ENCODE measurements at places on chromosomes 3 and 15.

- DNase-seq = no peak
Observed at GRCh38 chr3:46539443-46540005, 26.6 kb downstream of the LRRC2 start.

DNA sequence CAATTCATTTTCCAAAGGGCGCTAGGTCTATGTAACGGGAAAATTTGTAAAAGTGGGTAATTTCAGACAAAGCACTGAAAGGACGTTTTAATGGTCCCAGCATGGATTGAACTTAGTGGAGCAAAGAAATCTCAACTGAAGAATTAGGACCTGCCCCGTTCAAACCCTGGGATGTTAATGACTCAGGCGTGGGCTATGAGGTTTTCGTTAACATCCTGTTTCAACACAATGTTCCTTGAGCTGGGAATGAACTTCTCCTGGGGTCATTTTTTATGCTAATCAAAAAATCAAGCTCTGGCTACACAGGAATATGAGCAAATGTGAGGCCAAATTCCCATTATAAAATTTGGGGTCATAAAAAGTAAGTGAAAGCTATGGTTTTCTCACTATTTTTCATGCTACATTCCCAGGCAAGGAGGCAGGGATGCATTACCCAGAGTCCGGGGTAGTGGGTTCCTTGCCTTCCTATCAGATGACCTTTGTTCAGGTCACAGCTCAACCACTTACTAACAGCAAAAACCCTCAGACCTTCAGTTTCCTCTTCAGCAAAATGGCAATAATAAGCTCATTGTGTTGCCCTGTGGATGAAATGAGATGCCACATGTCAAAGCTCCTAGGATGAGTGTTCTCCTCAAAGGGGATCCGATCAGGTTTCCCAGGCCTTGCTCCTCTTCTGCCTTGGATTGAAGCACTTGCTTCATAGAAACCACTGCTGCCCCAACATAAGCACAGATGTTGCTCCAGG lies 271.4 kb downstream of the ARRDC4 start:
- DNase-seq = no peak

GRCh38 chr3:112335434-112335781 lies 2.5 kb downstream of the CD200 start:
- DNase-seq = no peak

DNA sequence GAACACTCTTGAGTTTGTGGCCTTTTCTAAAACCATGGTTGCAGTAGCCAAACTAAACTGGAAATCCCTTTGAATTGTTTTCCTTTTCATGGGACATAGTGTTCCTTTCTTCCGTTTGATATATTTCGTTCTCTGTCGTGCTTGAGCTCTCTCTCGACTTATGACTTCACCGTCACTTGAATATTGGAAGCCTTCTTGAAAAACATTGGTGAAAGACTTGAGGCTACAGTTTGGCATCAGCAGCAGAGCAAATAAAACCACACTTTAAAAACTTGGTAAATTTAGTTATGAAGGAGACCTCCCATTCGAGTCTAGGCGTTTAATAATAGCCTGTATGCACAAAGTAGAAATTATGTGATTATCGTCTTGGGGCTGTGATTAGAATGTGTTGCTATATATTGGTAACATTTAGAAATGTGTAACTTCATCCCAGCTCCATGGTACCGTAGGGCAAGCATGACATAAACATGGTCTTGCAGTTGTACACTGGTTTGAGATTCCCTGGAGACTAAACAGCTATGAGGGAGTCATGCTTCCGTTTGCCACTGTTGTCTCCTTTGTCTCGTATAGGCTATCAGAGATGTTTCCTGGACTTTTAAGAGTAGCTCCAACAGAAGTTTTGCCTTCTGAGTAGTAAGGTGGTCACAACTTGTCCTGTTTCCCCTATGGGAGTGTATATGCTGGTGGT lies 122.3 kb downstream of the PTPRG start:
- DNase-seq = no peak

GRCh38 chr3:188712248-188712924 lies 459.4 kb upstream of the TPRG1 start:
- DNase-seq = peak; percentile 51

GRCh38 chr3:46970391-46971091 lies 6.0 kb downstream of the CCDC12 start:
- no peak for DNase-seq

GRCh38 chr15:70017801-70018200 lies 79.9 kb downstream of the TLE3 start:
- DNase-seq = no peak

GRCh38 chr3:46835054-46835453 lies 28.2 kb downstream of the MYL3 start:
- DNase-seq = no peak

- no peak for DNase-seq
Observed at GRCh38 chr3:192747746-192748145, 20.4 kb upstream of the FGF12 start.

- no peak for DNase-seq
Observed at GRCh38 chr3:51845129-51845528, 16.3 kb upstream of the IQCF2 start.

DNA sequence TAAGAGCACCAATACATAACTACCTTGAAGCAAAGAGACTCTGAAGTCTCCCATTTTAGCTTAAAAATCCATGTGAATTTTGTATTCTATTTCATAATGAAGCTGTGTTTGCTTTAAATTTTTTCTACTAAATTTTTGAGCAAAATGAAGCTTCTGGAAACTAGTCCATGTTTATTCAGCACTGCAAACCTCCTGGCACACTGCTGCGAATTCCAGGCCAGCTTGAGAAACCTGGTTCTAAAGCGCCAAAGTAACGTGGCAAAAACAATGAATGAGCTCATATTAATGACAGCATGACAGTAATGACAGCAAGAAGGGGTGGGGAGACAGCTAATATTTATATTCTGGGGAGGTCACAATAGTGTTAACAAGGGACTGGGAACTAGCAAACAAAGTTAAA lies 25.7 kb downstream of the CEP152 start:
- no peak for DNase-seq

Measured in stromal cell of bone marrow (primary cell).